Psoas muscle (tissue), 8 donors: ENCODE measurements at places on chromosomes 6 and 20. TPM values are rescaled to one million over a fixed set of nuclear protein-coding genes. Genes with fewer than 3 reads are reported as not detected.

GRCh38 chr20:48800177-48800576 is 27.6 kb downstream of the PREX1 start:
- DNase-seq, result no peak
- H3K4me3 ChIP-seq, result no peak overlapping the region
- no peaks in the 10 kb centered on the region for H3K36me3 ChIP-seq

- no peak overlapping the region for H3K4me3 ChIP-seq
- H3K27me3 ChIP-seq, result peaks cover 8% of the 10 kb centered on the region
- no peaks in the 10 kb centered on the region for H3K36me3 ChIP-seq
- H3K4me1 ChIP-seq, result no peaks in the 10 kb centered on the region
These were observed 41.7 kb upstream of the PRELID3B start for GRCh38 chr20:59084041-59084850.

DNA sequence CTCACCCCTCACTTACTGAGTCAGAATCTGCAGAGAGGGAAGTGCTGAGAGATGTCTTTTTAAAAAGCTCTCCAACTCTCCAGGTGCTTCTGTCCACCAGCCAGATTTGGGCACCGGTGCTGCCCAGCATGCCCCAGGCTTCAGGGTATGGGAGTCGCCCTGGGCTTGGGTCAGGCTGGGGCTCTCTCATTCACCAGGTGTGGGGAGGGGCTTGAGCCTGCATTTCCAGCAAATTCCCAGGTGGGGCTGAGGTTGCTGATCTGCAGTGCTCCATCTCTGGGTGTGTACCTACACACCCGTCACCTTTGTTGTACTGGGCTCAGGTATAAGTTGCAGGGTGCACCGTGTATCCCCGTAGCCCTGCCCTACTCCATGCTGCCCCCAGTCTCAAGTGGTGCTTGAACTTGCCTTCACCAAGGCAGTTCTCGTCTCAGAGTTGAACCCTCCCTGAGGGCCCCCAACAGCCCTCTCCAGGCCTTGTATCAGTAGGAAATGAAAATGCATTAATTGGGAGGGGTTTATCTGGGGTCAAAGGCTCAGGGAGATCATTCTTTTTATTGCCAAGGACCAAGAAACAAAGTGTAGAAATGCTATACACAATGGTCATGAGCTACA is 23.5 kb downstream of the PPP1R3G start:
- peaks cover 13% of the 10 kb centered on the region for H3K4me1 ChIP-seq
- no peak overlapping the region for H3K4me3 ChIP-seq
- H3K36me3 ChIP-seq, result no peaks in the 10 kb centered on the region
- no peak for DNase-seq
- H3K27me3 ChIP-seq, result no peaks in the 10 kb centered on the region

Gene CDH4
- total RNA-seq, result 0.59 TPM

Gene FAM217A
- not detected for total RNA-seq
